ENCODE measurements at places on chromosomes 3 and 15.

- no peak for DNase-seq
Observed at GRCh38 chr15:49155834-49156627, 632 bp upstream of the COPS2 start.

- DNase-seq: no peak
Observed at GRCh38 chr3:154970797-154971196, 109.3 kb upstream of the MME start.

GRCh38 chr3:126412841-126413692 is 18.4 kb downstream of the CFAP100 start:
- no peak for DNase-seq

DNA sequence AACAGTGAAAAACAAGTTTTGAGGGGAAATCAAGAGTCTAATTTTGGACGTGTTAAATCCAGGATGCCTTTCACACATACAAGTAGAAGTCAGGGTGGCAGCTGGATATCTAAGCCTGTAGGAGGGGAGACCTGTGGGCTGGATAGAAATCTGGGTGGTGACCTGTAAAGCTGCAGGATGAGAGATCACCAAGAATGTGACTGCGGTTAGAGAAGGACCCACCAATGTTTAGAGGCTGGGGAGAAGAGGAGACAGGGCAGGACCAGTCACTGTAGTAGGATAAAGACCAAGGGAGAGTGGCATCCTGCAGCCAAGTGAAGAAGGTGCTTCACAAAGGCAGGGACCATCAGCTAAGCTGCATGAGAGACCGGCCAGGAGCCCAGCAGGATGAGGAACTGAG is 36.2 kb downstream of the MRAS start:
- DNase-seq: no peak

DNA sequence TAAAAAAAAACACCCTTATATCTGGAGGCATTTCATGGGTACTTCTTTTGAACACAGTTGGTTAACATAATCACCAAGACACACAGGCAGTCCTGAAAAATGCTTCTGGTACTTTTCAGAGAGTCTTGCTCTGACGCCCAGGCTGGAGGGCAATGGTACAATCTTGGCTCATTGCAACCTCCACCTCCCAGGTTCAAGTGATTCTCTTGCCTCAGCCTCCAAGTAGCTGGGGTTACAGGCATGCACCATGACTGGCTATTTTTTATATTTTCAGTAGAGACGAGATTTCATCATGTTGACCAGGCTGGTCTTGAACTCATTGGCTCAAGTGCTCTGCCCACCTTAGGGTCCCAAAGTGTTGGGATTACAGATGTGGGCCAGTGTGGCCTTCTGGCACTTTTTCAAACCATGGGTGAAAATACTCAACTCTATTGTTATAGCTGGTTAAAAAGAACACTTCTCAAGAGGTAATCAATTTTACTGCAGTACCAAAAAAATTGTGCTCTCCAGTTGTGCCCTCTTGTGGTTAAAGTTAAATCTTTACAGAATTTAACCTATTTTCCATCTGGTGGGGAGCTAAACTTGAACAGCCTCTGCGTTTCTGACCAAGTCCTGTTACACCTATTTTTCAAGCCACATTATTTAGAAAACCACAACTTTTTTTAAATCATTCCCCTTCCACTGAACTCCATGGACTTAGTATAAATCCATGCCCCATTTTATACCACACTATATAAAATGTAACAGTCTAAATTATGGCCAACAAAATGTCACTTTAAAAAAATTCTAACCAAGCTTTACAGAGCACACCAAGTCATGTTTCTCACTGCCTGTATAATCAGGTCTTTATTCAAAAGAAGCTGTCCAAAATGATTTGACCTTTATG is 1.2 kb upstream of the SNAPC5 start:
- no peak for DNase-seq

Measured in activated CD4-positive, alpha-beta T cell treated with anti-CD3 and anti-CD28 coated beads, Interleukin-2, amount 50 U/mL, for 4 hours (primary cell).